SIG-M5 (cell line): ENCODE measurements at places on chromosomes 16 and 17.

GRCh38 chr17:12618557-12618956 is 47.1 kb upstream of the MYOCD start:
- DNase-seq, result no peak

DNA sequence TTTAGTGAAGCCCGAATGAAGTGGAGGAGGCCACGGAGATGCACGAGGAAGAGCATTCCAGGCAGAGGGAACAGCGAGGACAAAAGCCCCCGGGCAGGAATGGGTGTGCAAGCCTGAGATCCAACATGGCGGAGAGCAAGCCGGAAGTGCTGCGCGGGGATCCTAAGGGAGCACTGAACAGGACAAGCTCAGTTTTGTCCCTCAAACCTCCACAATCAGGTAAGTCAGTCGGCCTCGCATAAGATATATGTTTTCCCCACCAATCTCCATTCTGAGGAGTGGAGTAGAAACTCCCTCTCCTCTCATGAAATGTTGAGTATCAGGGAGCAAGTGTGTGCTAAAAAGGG is 32.9 kb upstream of the USP22 start:
- DNase-seq, result no peak

GRCh38 chr16:2152695-2153506 is 2.7 kb upstream of the TRAF7 start:
- DNase-seq, result no peak

GRCh38 chr17:7045492-7046126 is 1.7 kb upstream of the SLC16A11 start:
- DNase-seq, result no peak

- DNase-seq, result no peak
Measured at GRCh38 chr17:75647061-75647460, 13.8 kb downstream of the SMIM5 start.

GRCh38 chr17:64399767-64400156 is 9.1 kb upstream of the PECAM1 start:
- DNase-seq, result no peak

- DNase-seq, result no peak
Measured at GRCh38 chr16:65415460-65415859, 293.6 kb upstream of the CDH11 start.

DNA sequence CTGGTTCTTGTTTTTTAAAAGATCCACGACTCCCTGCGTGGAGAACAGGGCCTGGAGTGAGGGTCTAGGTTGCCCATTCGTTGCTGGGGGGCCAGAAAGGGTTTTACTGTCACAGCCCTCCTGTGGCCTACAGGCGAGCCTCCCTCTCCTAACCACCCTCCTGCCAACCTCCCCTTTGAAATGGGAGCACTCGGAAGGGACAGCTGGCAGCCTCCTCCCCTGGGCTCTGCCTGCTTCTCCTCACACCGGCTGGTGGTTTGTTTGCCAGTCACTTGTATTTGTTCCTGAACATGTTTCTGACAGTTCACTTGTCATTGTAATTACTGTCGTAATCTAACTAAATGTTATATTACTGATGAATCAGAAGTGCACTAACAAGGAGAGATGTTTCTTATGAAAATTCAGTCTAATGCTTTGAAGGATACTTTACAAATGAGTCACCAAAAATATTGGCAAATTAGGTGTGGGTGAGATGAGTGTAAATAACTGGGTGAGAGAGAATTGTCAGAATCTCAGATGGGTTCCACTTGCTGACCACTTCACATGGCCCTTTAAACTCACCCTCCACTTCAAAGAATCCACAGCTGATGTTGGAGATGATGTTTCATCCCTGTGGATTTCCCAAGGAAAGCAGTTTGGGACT is 2.7 kb upstream of the SPPL2C start:
- no peak for DNase-seq

GRCh38 chr17:8074554-8074953 is 13.0 kb downstream of the ALOX12B start:
- DNase-seq, result no peak

GRCh38 chr17:19421926-19422325 is 10.9 kb downstream of the RNF112 start:
- no peak for DNase-seq

DNA sequence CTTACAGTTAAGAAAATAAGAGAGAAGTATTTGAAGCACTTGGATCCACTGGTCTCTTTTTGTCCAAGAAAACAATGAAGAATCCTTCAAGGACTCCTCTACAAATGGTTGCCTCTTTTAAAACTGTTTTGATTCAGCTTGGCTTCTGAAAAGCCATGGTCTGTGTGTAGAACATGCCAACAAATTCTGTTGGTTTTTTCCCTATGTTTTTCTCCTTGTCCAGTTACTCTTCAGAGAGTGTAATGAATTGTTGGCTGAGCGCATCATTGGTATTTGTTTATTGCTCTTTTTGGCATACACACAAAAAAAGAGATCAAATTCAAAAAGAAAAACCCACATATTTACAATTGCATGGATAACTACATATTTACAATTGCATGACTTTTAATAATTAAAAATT is at the start of gene ABCA10:
Gene ABCA10 (minus strand): TSS at position 249 of the 400 bp plus-strand sequence. CDS start 3,466 bp downstream, outside the sequence.
- DNase-seq, result no peak

DNA sequence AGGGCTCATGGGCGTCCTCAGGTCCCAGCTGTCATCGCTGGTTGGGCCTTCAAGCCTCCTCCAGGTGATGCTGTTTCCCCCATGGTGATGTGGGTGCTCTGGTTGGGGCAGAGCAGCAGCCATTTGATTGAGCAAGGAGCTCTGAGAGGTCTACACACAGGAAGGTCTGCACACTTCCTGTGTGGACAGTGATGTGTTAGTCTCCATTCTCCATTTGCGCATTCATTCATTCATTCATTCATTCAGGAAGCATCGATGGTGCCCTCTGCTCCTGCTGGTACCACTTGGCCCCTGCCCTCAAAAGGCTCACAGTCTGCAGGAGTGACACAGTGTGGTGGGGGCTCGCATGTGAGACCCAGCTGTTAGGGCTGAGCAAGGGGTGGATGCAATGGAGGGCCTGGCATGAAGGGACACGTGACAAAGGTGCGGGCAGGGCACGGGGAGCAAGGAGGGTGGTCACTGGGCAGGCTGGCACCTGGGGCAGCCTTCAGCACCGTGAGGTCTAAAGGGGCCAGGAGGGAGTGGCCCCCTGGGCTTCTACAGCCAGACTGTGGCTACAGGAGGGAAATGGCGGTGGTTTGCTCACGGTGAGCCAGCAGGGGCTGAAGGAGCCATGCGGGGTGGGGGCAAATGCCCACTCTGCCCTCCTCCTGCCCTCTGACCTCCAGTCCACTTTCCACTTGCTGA is 1.5 kb downstream of the ADGRG3 start:
- no peak for DNase-seq

- no peak for DNase-seq
Measured at GRCh38 chr17:74566132-74566753, 1.1 kb downstream of the CD300H start.

DNA sequence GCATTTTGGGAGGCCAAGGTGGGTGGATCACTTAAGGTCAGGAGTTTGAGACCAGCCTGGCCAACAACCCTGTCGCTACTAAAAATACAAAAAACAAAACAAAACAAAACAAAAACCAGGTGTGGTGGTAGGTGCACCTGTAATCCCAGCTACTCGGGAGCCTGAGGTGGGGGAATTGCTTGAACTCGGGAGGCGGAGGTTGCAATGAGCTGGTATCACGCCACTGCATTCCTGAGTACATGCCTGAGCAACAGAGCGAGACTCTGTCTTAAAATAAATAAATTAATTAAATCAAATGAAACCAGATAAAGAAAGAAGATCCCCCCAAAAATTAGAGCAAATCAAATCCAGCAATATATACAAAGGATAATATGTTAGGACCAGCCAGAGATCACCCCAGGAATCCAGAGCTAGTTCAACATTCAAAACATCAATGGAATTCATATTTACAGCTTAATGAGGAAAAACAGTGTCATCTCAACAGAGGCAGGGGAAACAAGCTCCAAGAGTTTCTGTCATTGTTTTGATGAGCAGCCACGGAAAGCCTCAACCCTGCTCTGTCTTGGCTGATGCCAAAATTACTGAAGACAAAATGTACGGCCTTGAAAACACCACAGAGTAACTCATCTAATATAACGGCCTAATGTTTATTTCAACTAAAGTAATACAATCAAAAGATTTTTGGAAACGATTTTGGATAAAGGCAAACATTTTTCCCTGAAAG is 3.7 kb downstream of the PEMT start:
- no peak for DNase-seq

- DNase-seq, result no peak
Measured at GRCh38 chr17:32102172-32102571, 40.1 kb upstream of the RHOT1 start.

DNA sequence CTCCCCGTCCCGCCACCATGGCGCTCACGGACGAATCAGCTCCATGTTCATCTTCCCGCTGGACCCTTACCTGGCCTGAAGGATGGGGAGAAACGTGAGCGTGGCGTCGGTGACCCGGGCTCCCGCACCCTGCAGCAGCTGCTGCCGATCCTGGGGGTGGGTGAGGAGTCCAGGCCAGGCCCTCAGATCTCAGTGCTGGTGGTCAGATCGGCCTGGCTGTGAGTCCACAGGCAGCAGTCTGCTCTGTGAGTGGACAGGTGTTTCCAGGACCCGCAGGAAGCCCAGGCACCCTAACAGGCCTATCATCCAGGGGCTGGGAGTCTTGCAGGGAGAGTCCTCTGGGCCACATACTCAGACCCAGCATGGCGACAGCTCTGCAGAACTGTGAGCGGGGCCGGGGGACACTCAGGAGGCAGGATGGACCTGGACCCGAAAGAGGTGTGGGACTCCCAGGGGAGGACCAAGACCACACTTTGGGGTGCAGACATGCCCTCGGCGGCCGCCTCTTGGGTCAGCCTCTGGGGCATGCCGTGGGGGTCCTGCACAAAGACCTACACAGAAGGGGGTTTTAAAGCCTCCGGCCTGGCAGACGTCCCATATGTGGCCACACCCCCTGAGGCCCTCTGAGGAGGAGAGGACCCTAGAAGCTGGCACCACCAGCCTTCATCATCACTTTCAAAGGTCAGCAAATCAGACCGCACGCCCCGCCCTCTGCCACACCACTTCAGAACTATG is 27.2 kb upstream of the ZNF469 start:
- no peak for DNase-seq

DNA sequence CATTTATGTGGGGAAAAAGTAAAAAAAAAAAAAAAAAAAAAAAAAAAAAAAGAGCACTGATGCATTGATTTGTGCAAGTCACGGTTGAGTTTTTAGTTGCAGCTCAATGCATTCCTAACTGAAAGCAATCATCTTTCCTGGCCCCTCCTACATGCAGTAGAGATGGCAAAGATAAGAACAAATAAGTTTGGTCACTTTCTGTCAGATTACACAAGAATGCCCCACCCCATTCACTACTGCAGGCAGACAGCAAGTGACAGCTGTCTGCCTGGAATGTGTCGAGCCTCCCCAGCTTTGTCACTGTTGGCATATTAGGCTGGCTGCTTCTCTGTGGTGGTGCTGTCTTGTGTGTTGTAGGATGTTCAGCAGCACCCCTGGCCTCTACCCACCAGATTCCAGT is 243.5 kb downstream of the FOXL1 start:
- no peak for DNase-seq

- DNase-seq, result no peak
Measured at GRCh38 chr17:74874615-74875037, 1.8 kb upstream of the FDXR start.

DNA sequence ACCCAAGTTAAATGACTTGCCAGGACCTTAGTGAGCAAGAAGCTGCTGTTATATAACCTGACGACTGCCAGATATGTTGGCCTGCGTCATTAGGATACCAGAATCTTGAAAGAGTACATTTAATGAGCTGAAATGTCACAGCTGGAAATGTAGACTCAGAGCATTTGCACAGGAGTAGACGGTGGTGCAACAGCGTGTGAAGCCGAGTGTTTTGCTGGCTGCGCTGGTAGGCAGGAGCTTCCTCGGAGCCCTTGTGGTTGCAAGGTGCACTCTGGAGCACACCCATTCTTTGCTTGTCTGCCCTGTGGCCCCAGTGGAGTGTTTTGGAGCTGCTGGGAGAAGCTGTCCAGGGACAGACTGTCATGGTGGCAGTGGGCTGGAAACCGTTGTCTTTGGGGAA is 79.3 kb downstream of the BANP start:
- no peak for DNase-seq

DNA sequence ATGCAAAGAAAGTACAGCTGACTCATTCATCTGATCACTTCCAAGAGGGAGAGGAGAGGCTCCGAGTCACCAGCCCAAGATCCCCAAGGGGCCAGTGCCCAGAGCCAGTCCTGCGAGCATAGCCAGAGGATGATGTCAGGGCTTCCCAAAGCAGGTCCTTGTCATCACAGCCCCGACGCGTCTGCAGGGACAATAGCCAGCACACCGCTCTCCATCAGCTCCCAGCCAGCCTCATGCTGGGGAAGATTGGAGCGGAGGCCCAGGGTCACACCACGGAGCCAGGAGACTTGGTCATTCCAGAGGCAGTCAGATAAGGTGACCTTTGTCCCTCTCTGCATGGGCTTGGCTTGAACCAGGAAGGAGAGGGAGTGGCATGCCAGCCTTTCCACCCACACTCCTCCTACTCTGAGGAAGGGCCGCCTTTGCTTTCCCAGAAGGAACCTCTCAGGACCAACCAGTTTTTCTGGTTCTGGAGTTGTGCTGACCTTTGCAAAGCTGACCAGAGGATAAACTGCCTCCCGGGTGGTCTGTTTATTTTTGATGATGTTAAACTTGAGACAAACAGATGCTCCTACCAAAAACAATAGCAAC is 58.3 kb upstream of the ARHGAP44 start:
- DNase-seq, result no peak

DNA sequence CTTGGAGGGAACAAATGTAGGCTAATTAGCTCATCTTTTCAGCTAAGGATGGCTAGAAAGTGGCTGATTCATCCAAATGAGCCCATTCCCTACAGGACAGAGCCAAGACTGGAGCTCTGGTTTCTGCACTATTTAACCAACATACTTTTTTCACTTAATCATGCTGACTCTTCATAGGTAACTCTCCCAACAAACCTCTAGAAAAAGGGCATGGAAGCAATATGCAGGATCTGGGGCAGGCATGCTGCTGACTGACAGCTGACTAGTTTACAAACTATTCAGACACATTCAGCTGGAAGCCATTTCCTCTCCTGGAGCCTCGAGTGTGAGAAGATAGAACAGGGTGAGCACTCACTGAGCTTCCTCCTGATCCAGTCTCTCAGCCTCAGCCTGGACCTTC is 6.2 kb downstream of the BECN1 start:
- no peak for DNase-seq

DNA sequence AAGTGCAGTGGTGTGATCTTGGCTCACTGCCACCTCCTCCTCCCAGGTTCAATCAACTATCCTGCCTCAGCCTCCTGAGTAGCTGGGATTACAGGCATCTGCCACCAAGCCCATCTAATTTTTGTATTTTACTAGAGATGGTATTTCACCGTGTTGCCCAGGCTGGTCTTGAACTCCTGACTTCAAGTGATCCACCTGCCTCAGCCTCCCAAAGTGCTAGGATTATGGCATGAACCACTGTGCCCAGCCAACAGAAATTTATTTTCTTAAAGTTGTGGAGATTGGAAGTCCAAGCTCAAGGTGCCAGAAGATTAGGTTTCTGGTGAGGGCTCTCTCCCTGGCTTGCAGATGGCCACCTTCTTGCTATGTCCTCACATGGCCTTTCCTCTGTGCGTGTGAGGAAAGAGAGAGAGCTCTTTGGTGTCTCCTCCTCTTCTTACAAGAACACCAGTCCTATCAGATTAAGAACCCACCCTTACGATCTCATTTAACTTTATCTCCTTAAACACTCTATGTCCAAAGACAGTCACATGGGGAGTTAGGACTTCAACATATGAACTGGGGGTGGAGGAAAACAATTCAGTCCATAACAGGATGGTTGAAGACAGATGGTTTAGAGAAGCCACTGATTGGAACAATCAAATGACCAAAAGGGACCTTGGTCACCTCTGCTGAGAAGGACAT is 31.8 kb downstream of the C16orf82 start:
- no peak for DNase-seq

GRCh38 chr16:15847611-15848175 is 9.1 kb downstream of the MYH11 start:
- no peak for DNase-seq
